ENCODE measurements at places on chromosomes 16 and 17.

DNA sequence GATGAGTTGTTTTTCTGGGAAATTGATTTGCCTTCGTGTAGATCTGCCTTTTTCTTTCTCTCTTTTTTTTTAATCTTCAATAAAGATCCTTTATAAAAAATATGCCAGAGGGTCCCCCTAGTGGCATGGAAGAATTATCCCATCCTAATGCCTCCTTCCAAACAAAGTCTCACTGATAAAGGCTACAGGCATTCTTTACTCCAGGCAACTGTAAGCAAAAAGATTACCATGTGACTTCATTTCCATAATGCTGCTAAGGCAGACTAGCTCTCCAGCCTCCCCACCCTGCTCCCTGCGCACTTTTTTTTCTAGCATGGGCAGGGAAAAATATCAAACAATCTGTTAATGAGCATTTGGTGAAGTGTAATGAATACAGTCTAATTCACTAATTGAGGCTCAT, 220.2 kb upstream of the CDH8 start:
- DNase-seq = no peak

DNA sequence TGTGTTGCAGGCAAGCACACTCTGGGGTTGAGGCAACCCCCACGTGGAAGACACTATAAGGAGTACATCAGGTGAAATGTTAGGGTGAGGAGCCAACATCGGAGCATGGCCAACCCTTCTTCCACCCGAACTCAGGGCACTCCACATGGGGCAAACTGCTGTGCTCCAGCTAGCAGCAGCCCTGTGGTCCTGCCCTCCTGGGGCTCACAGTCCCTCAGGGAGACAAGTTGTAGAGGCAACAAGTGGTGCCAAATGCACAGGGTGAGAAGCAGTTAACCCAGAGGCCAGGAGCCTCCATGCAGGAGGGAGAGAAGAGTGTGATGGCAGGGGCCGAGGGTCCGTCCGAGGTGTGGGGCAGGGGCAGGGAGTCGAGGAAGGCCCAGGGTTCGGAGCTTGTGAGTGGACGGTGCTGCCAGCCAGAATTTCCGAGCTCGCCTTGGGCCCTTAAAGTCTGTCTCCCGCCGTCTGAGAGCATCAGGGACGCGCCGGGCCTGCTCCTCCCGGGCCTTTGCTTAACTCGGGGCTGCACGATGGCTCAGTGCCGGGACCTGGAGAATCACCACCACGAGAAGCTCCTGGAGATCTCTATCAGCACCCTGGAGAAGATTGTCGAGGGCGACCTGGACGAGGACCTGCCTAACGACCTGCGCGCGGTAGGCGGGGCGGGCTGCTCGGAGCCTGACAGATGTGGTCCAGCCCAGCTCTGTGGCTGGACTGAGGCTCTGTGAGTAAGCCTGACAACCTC, 32.3 kb downstream of the ATPAF2 start:
- DNase-seq = no peak

DNA sequence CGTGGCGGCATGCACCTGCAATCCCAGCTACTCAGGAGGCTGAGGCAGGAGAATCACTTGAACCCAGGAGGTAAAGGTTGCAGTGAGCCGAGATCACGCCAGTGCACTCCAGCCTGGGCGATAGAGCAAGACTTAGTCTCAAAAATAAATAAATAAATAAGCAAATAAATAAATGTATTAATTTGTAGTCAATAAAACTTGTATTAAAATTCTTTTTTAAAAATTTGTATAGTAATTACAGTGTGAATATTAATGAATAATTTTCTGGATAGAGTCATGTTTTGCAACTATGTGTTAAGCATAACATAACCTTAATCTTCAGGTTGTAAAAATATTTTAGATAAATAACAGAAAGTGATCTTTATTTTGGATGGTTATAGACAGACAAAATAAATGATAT, 27.2 kb upstream of the DUSP14 start:
- no peak for DNase-seq

DNA sequence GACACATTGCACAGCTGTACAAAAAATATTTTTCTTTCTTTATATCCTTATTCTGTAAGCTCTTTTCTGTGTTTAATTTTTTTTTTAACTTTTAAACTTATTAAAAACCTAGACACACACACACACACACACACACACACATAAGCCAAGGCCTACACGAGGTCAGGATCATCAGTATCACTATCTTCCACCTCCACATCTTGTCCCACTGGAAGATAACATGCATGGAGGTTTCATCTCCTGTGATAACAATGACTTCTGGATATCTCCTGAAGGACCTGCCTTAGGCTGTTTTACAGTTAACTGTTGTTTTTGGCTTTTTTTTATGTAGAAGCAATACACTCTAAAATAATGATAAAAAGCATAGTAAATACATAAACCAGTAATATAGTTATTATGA, 71.2 kb downstream of the TNRC6C start:
- no peak for DNase-seq

- DNase-seq = no peak
Observed at GRCh38 chr16:61296814-61297213, 739.4 kb downstream of the CDH8 start.

GRCh38 chr17:59376506-59376905, 45.1 kb downstream of the YPEL2 start:
- DNase-seq = no peak

GRCh38 chr16:72753881-72754280, 294.0 kb downstream of the ZFHX3 start:
- no peak for DNase-seq

DNA sequence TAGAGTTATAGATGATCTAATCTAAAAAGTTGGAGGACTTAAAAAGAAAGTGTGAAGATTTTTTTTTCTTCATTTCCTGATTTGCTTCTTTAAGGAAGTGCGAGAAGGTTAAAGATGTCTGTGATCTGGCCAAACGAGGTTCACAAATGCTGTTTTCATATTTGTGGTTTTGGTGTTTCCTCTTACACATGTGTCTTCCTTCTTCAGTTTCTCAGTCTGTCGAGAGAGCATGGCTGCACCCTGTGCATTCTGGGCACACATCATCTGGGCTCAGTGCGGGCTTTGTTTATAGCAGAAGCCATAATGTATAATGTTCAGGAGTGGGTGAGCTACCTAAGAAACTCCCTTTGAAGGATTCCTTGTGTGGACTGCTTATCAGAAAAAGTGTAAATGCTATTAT, 260.4 kb upstream of the TBX2 start:
- no peak for DNase-seq

GRCh38 chr17:73352261-73352660, 40.5 kb upstream of the CDC42EP4 start:
- no peak for DNase-seq

DNA sequence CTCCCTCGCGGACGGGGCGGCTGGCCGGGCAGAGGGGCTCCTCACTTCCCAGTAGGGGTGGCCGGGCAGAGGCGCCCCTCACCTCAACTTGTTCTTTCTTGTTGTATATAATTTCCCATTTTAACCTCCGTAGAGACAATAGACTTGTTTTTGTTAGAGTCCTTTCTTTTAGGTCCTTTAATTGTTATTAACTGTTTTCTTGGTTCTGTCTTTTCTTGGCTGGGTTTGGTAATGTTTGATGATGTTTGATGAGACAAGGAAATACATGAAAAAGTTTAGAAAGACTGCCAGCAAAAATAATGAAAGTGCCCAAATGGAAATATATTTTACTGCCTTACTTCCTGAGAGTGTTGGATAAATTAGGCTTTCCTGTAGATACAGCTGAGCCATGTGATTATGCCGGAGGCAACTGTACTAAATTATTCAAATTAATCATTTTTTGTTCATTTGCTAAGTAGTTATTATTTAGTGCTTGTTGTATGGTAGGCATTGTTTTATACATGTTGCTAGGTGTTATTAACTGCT, 30.9 kb downstream of the PRPSAP2 start:
- no peak for DNase-seq

- no peak for DNase-seq
Observed at GRCh38 chr16:15993946-15994665, 44.7 kb downstream of the ABCC1 start.

- no peak for DNase-seq
Observed at GRCh38 chr17:48633266-48633677, 7.1 kb upstream of the HOXB9 start.

DNA sequence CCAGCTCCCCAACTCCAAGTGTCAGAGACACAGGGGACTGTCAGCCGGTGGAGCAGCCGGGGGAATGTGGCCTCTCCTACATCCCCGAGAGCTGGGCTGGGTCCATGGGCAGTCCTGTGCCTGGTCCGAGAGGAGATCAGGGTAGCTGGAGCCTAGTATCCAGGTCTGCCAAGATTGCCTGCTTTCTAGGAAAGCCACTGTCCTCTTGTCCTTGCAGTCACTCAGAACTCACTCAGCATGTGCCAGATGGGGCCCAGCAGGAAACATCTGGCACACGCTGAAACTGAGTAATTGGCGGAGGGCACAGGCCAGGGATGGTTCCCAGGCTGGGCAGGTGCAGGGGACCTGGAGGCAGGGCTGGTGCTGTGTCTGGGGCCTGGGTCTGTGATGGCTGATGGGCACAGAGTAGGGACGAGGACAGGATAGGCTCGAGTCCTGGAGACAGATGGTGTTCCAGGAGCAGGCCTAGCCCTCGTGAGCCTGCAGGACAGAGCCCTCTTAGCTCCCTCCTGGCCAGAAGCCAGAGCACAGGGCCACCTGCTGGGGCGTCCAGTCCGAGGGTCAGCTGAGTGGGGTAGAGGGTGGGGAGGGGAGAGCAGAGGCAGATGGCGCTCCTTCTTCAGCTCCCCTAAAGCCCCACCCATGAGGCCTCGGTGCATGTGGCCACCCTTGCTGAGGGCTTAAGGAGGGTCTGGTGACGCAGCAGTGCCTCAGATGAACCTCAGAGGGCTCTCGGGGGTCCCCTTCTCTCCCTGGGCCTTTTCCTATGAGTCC, 31.1 kb downstream of the ADCY7 start:
- no peak for DNase-seq

DNA sequence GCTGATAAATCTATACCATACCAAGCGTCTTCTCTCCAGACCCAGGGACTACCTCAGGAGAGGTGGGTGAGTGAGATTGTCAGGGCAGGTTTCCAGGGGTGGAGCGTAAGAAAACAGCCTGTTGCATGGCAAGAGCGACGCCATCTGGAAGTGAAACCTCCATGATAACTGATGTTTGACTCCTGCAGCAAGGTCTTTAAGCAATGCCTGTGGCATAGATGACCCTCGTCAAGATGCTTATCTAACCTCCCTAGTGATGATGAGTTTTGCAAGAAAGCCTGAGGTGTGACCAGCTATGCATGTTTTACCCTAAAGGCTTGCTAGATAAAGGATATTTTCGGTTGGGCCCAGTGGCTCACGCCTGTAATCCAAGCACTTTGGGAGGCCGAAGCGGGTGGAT, 71.6 kb downstream of the GSG1L start:
- no peak for DNase-seq

GRCh38 chr16:50393858-50394802, 25.3 kb upstream of the BRD7 start:
- no peak for DNase-seq

DNA sequence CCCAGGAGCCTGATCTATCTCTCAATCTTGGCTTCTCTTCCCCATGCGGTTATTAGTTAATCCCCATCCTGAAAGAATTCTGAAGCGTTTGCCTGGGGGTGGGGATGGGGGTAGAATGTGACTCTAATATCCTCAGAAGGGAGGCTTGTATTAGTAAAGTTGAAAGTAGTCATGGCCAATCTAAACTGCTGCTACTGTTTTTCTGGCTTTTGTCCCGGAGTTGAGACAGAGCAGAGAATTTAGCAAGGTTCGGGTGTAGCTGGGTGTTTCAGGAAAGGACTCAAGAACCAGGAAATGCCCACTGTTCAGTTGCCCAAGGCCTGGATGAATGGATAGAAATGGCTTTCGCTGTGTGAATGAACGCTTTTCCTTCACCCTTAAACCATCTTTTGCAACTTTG, 17.6 kb upstream of the ITGAM start:
- DNase-seq = no peak

- no peak for DNase-seq
Observed at GRCh38 chr17:56909742-56910508, 3.9 kb downstream of the TRIM25 start.

- DNase-seq = no peak
Observed at GRCh38 chr17:17246879-17247278, 9.9 kb upstream of the FLCN start.

DNA sequence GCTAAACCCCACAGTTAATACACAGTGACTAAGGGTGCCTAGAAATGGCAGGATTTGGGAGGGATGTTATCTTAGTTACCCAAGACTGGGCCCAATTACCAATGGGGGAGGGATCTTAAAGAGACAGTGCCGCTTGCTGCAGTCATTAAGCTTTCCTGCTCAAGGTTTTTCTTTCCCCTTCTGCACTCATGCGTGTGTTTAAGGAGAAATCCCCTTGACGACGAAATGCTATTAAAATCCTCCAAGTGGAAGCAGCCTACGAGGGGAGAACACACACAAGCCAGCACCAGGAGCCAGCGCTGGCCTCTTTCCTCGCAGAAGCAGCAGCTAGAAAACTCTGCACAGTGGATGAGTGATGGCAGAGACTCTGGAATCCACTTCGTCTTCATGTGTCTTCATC, 22.0 kb downstream of the SALL1 start:
- no peak for DNase-seq

DNA sequence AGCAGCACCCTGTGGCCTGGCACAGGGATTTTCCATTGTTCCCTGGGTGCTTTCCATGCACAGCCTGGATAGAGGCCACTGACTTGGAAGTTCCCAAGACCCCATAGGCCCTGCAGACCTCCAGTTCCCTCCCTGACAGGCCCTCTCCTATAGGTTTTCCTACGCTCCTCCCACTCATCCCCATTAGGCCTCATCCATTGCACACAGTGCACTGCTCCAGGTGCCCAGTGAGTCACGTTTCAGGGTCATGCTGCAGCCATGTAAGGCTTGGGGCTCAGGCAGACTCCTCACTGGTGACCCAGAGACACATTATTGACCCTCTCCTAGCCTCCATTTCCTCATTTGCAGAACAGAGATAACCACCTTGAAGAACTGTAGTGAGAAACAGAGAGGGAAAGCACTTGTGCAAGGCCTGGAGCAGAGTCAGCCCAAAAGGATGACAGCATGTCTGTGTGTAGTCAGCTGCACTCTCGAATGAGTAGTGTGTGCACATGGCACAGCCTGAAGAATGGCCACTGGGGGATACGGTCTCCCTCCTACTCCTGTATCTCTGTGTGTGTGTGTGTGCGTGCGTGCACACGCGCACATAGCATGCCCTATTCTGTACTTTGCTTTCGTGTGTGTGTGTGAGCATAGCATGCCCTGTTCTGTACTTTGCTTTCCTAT, 26.8 kb downstream of the DRC3 start:
- no peak for DNase-seq

DNA sequence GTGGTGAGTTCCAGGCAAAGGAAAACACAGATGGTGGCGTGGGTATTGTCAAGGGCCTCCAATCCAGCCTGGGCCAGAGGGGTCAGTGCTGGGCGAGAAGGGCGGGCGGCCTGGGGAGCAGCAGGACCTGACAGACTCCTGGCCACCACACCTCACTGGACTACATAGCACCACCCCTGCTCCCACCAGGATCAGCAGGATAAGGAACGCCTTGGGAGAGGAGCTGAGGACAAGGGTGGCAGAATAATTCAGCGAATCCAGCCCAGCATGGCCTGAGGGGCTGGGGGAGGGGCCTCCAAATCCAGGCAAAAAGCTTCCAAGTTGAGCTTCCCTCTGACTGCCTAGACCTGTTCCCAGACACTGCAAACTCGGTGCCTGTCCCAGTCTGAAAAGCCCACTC, 6.5 kb downstream of the DLX4 start:
- DNase-seq = no peak

GRCh38 chr16:3998793-3999478, 117.3 kb downstream of the ADCY9 start:
- DNase-seq = no peak
